EL (cell line): ENCODE measurements at places on chromosomes 2 and 18.

- DNase-seq = no peak
These were observed 8.8 kb upstream of the MARCHF7 start for GRCh38 chr2:159703491-159703890.

GRCh38 chr18:686339-687111 lies 25.9 kb downstream of the ENOSF1 start:
- peak; percentile 20 for DNase-seq

- no peak for DNase-seq
These were observed 2.6 kb downstream of the DPYSL5 start for GRCh38 chr2:26850505-26850904.

GRCh38 chr2:204827701-204828590 lies 282.7 kb downstream of the PARD3B start:
- DNase-seq = no peak

GRCh38 chr2:100606726-100607343 lies 44.0 kb downstream of the PDCL3 start:
- peak; percentile 40 for DNase-seq

DNA sequence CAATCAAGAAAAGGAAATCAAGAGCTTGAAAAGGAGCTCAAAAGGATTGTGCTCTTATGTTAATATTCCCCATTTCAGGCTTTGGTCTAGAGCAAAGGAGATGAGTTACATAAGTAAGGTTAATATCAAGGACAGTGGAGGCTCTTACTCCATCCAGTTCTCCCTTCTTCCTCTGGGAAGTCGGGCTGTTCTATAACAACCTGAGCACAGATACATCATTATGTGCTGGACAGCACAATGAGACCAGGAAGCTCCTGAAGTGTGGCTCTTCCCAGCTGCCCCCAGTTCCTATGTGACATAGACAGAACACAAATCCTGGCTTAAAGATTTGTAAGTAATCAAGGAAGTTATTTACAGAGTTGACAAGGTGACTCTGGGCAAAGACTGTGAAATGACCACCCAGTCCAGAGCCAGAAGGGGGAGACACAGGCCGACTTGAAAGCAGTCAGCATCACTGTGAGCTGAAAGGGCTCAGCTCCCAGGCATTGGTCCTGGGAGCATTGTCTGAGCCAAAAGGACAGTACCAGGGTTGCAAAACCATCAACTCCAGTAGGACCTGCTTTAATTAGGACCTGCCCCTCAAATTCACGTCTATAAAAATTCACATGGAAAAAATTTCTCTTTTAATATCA lies 917.6 kb upstream of the ACVR2A start:
- peak; percentile 4 for DNase-seq

DNA sequence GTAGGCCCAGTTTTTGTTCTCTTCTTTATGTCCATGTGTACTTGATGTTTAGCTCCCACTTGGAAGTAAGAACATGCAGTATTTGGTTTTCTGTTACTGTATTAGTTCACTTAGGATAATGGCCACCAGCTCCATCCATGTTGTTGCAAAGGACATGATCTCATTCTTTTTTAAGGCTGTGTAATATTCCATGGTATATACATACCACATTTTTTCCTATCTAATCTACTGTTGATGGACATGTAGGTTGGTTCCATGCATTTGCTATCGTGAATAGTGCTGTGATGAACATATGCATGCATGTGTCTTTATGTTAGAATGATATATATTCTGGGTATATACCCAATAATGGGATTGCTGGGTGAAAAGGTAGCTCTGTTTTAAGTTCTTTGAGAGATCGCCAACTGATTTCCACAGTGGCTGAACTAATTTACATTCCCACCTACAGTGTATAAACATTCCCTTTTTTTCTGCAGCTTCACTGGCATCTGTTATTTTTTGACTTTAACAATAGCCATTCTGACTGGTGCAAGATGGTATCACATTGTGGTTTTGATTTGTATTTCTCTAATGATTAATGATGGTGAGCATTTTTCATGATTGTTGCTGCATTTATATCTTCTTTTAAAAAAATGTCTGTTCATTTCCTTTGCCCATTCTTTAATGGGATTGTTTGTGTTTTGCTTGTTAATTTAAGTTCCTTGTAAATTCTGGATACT lies 22.9 kb downstream of the LTBP1 start:
- DNase-seq = no peak

- no peak for DNase-seq
These were observed 26.4 kb downstream of the CELF4 start for GRCh38 chr18:37539236-37539635.

DNA sequence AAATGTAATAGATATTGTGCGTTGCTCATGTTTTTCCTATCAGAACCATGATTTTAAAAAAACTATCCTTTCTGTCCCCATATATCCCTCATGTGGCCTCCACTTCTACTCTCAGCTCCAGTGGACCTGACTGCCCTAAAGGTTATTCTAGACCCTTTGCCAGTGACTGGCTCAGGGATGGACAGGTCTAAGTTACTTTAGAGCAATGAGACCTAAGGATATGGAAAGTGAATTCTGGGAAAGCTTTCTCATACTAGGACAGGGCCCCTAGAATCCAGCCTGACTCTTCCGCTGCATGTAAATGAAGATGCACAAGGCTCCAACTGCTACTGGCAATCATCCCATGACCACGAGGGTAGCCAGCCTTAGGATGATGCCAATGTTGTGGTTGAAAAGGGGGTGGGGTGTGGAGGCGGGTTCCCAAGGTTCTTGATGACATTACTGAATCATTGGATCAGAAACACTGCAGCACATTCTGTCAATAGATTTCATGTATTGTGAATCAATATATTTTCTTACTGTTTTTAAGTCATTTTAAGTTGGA lies 21.3 kb downstream of the C2orf69 start:
- peak; percentile 31 for DNase-seq

- DNase-seq = peak; percentile 33
These were observed 3.1 kb upstream of the SPAG16 start for GRCh38 chr2:213281156-213281555.

- no peak for DNase-seq
These were observed 102.2 kb upstream of the ASB18 start for GRCh38 chr2:236366397-236366796.

GRCh38 chr2:179311101-179311500 lies 46.5 kb upstream of the SESTD1 start:
- no peak for DNase-seq

DNA sequence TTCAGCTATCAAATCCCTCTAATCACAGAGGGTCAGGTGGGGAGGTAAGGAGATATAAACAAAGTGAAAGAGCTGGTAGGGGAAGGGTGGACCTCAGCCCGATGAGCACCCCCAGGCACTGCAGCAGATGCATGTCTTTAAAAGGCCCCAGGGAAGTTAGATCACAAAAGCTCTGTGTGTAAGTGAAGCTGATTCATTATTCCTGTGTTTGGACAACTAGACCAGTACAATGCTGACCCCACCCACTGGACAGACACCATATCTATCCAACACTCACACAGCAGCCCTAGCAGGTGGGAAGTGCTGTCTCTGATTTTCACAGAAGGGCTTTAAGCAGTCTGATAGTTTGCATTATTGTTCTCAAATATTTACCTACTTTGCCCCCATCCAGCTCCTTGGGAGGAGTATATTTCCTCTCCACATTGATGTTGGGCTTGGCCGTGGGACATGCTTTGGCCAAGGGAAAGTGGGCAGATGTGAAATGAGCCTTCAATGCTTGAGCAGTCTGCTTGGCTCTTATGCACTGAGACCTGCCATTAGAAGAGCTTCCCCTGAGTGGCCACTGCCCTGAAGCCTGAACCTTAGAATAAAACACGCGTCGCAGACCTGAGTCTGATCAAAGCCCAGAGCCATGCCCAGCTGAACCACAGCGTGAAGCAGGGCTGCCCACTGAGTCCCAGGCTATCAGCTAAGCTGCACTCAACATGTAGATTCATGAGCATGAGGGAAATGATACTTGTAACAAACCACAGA lies 111.4 kb downstream of the COPS8 start:
- peak; percentile 88 for DNase-seq

DNA sequence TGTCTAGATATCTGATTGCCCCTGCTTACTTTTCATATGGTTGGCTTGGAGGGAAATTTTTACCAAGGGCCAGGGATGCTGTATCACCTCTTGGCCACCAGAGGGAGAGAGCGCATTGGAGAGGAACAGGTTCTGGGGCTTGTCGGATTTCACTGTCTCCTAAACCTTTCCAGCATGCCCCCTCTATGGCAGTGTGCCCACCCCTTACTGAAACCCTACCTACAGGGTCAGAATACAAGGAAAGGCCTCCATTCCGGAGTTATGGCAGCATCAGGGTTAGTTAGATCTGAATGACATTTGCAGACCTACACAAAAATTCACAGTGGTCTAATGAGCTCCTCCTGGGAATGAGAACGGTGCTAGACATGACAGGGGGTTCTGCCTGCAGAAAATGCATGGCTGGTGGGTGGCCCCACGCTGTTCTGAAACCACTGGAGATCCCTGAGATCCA lies 5.8 kb downstream of the SLC14A2 start:
- peak; percentile 46 for DNase-seq

GRCh38 chr2:36717603-36718266 lies 21.2 kb downstream of the VIT start:
- no peak for DNase-seq

DNA sequence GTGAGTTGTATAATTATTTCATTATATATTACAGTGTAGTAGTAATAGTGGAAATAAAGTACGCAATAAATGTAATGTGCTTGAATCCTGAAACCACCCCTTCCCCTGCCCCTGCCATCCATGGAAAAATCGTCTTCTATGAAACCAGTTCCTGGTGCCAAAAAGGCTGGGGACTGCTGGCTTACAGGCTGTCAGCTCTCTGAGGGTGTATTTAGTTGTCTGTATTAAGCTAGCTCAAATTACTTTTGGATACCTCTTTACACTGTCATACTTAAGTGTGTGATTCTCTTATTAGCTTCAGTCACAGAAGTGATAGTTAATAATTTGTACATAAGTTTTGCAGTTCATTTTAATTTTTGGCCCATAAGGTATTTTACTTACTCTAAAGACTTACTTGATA lies 29.6 kb downstream of the LCLAT1 start:
- DNase-seq = no peak

DNA sequence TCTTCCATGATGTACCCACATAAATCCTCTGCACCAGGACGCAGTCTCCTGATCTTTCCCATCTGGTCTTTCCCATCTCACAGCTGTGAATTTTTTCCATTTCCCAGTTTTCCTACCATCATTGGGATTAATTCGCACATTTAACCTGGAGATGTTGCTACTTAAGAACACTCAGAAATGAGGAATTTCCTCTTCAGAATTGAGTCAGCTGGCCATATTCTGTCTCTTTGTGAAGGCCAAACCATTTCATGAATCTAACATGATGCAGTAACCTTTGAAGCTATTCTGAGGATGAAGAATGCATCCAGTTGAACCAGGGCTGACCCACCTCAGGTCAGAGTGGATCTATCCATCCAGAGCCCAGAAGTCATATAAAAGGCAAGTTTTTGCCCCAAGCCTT lies 326.8 kb downstream of the SETBP1 start:
- peak; percentile 30 for DNase-seq

- DNase-seq = no peak
These were observed 228.9 kb downstream of the BCL11A start for GRCh38 chr2:60324536-60324935.

DNA sequence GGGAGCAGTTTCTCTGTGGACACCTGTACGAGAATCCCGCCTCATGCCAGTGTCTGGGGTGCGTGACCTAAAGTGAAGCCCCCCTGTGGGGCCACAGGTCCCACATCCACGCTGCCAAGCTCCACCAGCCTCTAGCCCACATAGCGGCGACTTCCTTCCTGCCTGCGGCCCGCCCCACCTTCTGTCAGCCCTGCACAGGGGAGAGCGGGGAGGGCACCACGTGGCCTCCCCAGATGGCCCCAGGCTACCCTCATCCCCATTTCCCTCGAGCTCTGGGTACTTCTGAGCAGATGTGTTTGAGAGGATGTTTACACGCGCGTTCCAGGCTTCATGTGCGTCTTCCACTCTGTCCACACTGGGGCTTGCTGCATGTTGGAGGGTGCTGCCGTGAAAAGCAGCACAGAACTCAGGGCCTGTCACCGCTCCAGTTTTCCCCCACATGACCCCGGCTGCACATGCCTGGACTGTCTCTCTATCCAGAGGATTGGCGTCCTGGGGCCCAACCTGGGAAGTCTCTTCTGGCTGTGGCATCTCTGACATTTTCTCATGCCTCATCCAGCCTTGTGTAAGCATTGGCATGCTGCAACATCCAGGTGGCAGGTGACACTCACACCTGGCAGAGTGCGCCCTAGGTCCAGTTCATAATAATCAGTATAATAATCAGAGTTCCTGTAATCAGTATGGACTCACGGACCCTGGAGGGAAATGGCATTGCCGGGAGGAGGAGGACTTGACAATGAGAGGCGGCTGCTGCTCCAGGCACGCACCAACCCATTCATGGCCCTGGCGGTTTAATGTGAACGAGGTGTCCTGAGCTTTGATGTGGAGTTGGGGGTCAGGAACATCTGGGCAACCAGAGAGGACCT lies 146.3 kb upstream of the TWIST2 start:
- no peak for DNase-seq

DNA sequence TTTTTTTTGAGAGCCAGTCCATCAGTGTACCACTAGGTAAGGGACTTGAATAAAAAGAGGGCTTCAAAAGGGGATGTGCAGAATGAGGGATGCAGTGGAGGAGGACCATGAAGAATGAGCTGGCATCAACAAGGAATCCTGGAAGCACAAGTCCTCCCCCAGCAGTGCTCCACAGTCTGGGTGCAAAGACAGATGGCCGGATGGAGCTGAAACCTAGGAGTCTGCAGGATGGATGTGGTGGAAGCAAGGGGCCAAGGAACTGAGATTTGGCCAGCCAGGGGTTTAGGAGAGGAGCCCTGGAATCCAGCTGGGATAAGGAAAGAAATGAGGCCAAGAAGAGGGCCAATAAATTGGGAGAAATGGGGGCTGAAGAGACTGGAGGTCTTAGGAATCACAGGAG lies 51.8 kb upstream of the RAB6C start:
- DNase-seq = no peak

DNA sequence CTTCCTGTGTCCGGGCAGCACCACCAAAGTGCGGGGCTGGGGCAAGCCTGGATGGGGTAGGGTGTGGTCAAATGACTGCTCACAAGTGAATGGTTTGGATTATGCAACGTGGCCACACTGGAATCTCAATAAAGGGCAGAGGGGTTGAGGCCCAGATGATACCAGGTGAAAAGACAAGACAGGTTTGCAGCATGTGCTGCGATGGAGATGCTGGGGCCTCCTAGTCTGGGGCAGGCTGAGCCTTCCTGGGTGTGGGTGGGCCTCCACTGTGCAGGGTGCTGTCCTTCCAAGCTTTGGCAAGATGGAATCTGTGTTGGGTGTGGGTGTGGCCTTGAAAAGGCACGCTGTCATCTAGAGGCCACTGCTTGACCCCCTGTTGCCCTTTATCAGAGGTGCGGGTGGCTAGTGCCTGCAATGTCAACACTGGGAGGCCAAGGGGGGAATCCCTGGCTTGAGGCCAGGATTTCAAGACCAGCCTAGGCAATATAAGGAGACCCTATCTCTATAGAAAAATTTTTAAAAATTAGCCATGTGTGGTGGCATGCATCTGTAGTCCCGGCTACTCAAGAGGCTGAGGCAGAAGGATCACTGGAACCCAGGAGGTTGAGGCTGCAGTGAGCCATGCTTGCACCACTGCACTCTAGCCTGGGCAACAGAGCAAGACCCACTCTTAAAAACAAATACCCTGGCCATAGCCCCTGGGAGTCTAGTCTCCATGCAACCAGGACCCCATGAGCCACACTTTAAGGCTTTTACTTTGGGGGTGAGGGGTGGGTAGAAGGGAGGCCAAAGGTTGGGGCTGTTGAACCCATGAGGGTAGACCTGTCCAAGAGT lies 13.8 kb downstream of the RRM2 start:
- peak; percentile 32 for DNase-seq
